Anterior cingulate cortex (tissue), 58 donors: ENCODE measurements at places on chromosomes 12 and 14.

- no peak for DNase-seq
Measured at GRCh38 chr12:23921099-23921856, 28.2 kb downstream of the SOX5 start.

GRCh38 chr14:74083784-74084276 lies 423 bp downstream of the ALDH6A1 start:
- no peak for DNase-seq

GRCh38 chr12:99658671-99659349 lies 11.3 kb downstream of the GARIN6 start:
- DNase-seq: no peak

DNA sequence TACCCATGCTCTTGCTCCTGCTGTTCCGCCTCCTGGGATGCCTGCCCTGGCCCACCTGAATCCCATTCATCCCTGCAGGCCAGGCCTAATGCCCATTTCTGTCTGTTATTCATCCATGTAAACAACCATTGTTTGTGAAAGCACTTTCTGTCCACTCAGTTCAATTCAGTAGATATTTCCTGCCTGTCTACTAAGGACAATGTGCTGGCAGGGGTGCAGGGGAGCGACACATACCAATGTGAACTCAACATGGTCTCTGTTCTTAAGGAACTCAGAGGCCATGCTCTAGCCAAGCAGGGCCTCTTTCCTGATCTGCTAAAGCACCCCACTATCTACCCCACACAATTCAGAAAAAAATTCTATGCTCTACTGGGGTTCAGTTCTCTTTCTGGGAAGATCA lies 88.5 kb upstream of the ZFP36L1 start:
- DNase-seq: no peak

GRCh38 chr14:69964841-69965240 lies 85.6 kb downstream of the SMOC1 start:
- DNase-seq: no peak

GRCh38 chr14:92653162-92653651 lies 95.2 kb downstream of the LGMN start:
- no peak for DNase-seq

- no peak for DNase-seq
Measured at GRCh38 chr14:23351681-23352505, 794 bp downstream of the SLC22A17 start.
